Ovary (tissue), 10 donors: ENCODE measurements at places on chromosomes 7 and 10.

DNA sequence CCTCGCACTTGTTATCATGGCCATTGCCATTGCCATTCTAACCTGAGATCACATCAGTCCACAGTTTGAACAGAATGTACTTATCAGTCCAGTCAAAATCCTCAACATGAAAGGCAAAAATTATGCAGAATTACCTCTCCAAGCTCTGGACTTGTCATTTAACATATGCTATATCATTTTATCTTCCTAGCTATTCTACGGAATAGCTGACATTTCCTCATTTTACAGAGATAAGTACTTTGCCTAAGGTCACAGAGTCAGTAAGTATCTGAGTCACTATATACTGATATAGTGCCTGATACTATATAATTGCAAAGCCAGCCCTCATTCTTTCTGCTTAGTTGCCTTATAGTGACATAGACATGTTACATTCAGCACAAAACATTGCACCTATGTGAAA is 456.9 kb upstream of the GHITM start:
- no peak for DNase-seq

GRCh38 chr10:102241032-102241443 is 274 bp downstream of the PITX3 start:
- DNase-seq, result no peak

GRCh38 chr7:815284-816216 is 16.7 kb upstream of the SUN1 start:
- peak; percentile 72 for DNase-seq

- no peak for DNase-seq
These were observed 55.4 kb downstream of the ZRANB1 start for GRCh38 chr10:124997306-124997705.

DNA sequence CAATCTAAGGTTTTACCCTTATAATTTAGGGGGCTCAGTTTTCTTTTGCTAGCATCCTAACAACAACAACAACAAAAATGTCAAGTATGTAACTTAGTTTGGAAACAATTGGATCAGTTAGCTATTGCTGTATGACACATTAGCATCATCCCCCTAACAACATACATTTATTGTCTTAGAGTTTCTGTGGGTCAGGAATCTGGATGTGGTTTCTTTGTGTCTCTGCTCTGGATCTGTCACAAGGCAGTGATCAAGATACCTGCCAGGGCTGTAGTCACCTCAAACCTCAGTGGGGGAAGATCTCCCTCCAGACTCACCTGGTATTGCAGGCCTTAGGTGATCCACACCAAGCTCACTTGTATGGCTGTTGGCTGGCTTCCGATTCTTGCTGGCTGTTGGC is 18.3 kb downstream of the CREB5 start:
- no peak for DNase-seq

DNA sequence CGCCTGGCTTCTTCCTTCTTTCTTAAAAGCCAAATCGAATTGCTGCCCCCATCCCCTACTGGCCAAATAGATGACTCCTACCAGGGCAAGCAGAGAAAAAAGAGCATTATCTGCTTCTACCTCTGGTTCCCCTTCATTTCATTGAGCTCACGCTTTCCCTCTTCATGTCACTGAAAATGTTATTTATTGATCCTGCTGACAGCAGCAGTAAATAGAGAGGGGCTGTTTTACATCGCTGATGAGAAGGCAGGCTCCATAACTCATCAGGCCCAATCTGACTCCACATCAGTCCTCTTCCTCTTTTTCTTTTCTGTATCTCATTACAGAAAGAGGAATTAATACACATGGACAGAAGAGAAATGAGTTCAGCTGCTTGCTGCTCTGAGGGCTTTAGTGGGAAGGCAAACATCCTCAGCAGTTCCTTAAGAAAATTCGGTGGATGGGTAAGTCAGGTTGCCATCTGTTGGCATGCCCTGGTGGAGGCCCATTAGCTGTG is 904.1 kb downstream of the KCNMA1 start:
- no peak for DNase-seq

GRCh38 chr7:11217848-11218565 is 244.3 kb downstream of the PHF14 start:
- DNase-seq, result no peak

DNA sequence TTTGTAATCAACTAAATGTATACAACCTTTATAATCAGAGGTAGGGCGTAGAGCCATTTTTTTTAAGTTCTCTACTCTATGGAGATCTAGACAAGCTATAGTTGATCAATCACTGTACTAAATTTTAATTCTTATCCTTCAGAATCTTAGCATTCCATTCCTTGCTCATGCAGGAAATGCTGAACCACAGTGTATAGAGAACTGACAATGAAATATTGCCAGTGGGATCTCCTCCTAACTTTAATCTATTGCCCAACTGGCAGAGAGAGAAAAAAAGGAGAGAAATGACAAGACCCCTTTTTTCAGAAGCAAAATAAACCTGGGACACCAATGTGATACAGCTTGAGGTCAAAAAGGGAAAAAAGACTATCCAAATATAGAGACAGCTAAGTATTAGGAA is 26.4 kb upstream of the PPP3CB start:
- no peak for DNase-seq

- DNase-seq, result no peak
These were observed 187.7 kb downstream of the GFRA1 start for GRCh38 chr10:116085323-116085722.

DNA sequence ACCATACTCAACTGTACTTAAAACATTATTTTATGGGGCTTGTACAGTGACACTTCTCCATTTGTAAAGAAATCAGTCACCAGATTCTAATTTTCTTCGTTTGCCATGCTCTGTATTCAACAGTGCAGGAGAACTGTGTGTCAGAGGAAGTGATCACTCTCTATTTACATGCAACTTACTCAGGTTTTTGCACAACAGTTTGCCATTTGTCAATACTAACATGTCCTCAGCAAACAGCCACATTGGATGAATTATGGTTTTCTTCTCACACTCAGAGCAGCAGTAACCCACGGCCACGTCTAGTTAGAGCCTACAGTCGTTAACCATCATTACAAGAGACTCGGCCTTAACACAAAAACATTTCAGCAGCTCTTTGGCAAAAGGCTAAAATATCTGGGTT is 69.2 kb upstream of the SP4 start:
- no peak for DNase-seq

- no peak for DNase-seq
These were observed 185.4 kb downstream of the SEC23IP start for GRCh38 chr10:120077707-120078492.

GRCh38 chr10:32893434-32893833 is 64.6 kb downstream of the ITGB1 start:
- no peak for DNase-seq

DNA sequence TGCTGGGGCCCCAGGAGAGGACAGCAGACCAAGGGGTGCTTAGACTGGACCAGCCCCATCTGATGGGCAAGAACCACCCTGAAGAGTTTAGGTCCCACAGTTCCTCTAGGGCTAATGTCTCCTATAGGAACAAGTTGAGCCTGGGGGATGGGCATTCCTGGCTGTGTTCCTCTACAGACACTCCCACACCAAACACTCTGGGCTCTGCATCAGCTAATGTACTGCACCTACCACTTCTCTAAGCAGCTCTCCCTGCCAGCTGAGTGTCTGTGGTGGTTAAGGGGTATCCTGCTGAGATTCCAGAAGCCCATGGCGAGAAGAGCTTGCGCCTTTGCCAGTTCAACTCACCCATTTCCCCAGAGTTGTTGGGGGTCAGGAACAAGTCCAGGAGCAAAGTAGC is 284.1 kb upstream of the CSTF2T start:
- no peak for DNase-seq

GRCh38 chr7:18607025-18607424 is 111.5 kb downstream of the HDAC9 start:
- DNase-seq, result no peak

- no peak for DNase-seq
These were observed 22.2 kb upstream of the SH2D4B start for GRCh38 chr10:80515511-80515910.

DNA sequence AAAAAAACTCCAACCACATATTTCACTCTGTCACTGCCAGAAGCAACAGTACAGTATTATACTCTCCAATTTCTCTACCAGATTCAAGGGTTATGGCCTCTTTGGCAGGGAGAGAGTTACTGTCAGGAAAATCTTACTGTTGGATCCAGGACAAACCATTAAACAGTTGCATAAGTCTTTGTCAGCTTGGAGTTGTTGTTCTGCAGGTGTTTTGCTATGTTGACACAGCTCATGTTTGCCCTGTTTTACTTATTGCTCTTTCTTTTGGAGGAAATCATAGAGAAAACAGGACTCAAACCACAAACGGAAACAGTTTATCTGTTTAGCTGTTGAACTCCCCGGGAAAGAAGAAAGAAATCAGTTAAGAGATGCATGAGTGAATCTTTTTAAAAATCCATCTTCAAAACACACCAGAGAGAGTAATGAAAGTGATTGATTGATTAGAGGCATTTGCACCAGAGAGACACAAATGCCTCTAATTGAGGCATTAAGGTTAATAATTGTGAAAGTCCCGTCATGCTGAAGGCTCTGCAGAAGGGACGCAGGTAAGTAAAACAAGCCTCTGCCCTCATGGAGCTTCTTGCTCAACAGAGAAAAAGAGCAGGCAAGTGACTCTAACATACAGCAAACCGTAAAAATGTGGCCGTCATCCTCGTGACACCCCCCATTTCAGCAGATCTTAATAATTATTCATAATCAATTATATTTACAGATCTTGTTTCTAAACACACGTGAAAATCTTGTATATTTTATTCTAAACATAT is 38.7 kb upstream of the ARHGAP21 start:
- no peak for DNase-seq

DNA sequence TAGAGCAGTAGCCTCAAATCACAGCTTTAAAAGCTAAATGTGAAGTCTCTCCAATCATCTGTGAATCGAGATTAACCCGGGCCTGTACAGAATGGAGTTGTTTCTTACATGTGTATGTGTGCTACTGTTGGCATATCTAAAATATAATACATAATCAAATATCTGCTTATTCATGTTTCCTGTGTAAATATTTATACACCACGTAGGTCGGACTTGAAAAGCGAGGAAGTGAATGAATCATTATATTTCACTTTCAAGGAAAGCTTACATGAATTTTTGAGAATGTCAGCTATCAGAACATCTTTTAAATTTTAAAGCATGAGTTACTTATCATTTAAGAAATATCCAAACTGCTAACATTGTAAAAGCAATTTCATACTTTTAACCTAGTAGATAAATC is 233.3 kb downstream of the SLC25A13 start:
- DNase-seq, result no peak

GRCh38 chr10:42939685-42940366 is 137.0 kb upstream of the RET start:
- DNase-seq, result no peak

GRCh38 chr10:63586043-63586442 is 64.8 kb downstream of the REEP3 start:
- DNase-seq, result no peak

DNA sequence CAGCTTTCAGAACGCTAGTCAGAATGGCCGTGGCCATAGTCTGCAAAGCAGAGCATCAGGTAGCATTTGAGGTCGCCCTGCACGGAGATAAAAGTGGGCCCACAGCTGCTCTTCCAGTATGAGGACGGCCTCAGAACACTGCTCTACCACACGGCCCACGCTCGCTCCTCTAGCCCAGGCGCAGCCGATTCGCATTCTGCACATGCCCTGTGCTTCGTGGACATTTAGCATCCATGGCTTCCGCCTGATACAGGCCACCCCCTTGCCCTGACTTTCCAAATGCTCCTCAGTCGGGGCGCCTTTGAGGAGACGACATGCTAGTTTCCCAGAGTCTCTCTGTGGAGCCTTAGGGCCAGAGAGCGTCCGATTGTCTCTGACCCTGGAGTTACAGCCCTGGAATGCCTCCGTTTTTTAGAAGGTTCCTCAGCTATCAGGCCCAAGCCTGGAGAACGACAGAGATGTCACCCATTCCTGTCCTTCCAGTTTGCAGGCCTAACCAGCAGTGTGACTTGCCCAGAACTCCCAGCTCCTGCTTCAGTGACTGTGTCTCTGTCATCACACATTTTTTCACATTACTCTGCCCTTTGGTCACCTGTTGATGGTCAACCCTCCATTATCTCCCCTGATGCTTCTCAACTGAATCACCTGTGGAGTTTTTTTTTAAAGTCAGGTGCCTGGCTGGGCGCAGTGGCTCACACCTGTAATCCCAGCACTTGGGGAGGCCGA is 14.3 kb downstream of the STRA8 start:
- DNase-seq, result no peak

DNA sequence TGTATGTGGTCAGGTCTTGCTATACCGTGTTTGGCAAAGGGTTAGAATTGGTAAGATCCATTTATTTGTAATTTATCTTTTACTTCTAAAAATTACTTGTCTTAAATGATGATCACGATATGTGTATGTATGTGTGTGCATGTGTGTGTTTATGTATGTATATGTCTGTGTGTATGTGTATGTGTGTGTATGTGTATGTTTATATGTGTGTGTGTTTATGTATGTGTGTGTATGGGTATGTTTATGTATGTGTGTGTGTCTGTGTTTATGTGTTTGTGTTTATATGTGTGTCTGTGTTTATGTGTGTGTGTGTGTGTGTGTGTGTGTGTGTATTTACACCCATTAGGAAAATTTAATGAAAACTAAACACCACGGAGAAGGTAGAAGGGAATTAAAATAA is 176.9 kb upstream of the FZD8 start:
- DNase-seq, result no peak

DNA sequence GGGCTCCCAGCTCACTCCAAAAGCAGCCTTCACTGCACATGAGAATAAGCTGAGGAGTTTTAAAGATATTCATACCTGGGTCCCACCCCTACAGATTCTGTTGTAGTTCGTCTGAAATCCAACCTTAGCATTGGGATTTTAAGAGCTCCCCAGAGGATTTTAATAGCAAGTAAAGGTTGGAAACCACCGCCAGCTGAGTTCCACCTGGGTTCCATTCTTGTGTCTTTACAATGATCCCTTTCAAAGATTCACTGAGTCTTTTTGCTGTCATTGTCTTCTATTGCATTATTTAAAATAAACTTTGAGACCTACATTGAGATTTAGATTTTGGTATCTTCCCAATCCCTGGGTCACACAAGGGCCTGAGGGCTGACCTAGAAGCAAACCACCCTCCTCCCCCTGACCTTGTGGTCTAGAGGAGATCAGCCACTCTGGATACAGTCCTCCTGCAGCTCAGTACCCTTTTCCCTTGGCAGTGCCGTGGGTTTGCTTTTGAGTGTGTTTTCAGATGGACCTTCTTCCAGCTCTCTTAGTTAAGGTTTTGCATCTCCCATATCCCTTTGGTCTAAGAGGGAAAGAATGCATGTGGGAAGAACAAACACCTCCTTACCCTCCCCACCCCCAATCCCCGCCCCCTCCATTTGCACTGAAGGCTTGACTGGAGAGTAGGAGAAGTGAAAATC is 22.6 kb upstream of the SIRT1 start:
- no peak for DNase-seq

DNA sequence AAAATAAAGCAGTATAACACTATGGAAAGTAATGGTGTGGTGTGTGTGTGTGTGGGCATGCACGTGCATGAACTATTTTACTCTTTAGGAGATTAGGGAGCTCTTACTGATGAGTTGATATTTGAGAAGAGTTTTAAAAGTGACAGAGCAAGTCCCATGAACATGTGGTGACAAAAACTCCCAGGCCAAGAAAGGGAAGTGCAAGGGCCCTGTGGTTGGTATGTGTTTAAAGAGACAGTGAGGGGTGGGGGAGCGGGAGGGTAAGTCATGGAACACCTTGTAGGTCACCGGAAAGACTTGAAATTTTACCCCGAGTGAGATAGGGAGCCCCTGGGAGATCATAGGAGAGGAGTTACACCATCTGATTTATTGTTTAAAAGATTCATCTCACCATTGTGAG is 63.3 kb downstream of the AKR1B1 start:
- no peak for DNase-seq

- no peak for DNase-seq
These were observed 82.3 kb downstream of the SLIT1 start for GRCh38 chr10:97103316-97104080.
